Cortex of kidney (tissue), 1 donor: ENCODE measurements at places on chromosomes 4 and X.

- no peak for DNase-seq
Observed at GRCh38 chrX:32538554-32538953, 672.8 kb downstream of the DMD start.

- DNase-seq: no peak
Observed at GRCh38 chr4:128573781-128574508, 235.6 kb upstream of the JADE1 start.

DNA sequence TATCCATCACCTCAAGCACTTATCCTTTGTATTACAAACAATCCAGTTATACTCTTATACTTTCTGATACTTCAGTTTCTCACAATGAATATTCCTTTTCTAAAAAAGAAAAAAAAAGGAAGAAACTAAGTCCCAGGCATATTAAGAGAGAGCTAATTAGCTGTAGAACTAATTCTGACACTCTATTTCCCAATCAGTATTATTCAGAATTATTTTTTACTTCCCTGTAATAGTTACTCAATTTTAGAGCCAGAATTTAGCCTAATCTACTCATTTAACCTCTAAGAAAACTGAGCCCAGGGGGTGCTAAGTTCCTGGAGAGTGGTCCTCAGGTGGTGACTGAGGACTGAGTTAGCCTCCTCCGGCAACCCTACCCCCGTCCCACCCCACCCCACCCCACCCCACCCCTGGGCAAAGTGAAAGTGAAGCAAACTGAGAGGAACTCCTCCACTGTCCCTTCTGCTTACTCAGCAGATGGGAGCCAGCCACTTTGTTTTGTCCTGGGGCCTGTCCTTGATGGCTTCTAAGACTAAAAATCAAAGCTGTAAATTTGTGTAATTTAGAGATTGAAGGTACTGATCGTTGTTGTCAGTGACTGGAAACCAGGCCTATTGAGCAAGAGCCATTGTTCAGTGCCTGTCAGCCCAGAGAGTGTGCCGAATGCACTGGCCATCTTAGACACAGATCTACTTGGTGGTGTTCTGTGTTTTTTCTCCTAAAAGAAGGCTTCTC is 162.1 kb downstream of the CBR4 start:
- no peak for DNase-seq

GRCh38 chrX:69066021-69066757 is 99.1 kb downstream of the PJA1 start:
- no peak for DNase-seq

DNA sequence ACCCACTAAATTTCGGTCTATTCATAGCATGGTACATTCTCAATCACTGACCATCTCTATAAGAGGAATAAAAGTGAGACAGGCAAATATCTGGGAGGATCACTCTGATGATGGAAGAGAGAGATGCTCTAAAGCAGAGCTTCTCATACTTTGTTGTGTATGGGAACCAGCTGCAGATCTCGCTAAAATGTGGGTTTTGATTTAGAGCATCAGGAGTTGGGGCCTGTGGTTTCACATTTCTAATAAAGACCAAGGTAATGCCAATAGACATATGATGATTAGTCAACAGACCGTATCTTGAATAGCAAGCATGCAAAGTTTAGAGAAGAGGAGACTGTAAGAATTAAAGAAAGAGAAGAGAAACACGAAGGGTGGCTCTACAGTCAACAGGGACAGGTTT is 107.4 kb upstream of the FTHL17 start:
- no peak for DNase-seq

DNA sequence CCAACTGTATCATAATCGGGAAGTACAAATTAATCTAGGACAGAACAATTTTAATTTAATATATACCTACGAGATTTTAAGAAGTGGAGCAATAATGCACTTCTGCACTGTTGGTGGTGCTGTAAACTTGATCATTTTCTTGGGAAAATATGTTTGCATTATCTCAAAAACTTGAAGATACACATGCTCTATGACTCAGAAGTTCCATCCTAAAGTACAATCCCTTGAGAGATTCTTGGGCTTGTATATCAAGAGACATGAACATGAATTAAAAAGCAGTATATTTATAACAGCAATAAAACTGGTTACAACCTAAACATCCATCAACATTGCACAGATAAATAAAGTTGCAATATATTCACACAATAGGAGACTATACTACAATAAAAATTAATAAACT is 168.8 kb downstream of the CLCN4 start:
- no peak for DNase-seq

GRCh38 chrX:2137882-2138281 is 362.9 kb downstream of the DHRSX start:
- no peak for DNase-seq

DNA sequence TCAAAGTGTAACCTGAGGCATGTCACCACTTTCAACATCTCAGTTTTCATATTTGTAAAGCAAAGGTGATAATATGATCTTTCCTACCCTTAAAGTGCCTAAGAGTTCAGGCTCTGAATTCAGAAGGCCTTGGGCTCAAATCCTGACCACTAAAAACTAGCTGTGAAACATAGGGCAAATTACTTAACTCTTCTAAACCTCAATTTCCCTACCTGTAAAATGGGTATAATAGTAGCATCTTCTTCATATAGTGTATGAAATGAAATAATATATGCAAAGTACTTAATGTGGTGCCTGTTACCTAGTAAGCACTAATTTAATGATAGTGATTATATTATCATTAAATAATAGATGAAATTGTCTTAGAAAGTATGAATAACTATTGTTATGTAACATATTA is 7.0 kb upstream of the WDR44 start:
- no peak for DNase-seq
